Stimulated activated CD4-positive, alpha-beta T cell treated with anti-CD3 and anti-CD28 coated beads, TNF-alpha, amount 100 ng/mL, for 48 hours (primary cell): ENCODE measurements at places on chromosomes 7 and 10.

DNA sequence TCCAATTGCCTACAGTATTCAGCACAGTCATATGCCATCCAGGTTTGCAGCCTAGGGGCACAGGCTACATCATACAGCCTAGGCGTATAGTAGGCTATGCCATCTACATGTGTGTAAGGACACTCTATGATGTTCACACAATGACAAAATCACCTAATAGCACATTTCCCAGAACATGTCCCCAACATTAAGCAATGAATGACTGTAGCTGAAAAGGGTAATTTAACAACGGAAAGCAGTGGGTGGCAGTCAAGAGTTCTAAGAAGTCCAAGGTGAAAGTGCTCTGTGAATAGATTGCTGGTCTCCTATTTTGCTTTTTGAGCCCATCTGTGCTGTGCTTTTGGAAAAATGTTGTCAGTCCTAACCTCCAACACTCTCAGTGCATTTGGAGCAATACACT is 162.6 kb downstream of the KLF6 start:
- no peak for DNase-seq

DNA sequence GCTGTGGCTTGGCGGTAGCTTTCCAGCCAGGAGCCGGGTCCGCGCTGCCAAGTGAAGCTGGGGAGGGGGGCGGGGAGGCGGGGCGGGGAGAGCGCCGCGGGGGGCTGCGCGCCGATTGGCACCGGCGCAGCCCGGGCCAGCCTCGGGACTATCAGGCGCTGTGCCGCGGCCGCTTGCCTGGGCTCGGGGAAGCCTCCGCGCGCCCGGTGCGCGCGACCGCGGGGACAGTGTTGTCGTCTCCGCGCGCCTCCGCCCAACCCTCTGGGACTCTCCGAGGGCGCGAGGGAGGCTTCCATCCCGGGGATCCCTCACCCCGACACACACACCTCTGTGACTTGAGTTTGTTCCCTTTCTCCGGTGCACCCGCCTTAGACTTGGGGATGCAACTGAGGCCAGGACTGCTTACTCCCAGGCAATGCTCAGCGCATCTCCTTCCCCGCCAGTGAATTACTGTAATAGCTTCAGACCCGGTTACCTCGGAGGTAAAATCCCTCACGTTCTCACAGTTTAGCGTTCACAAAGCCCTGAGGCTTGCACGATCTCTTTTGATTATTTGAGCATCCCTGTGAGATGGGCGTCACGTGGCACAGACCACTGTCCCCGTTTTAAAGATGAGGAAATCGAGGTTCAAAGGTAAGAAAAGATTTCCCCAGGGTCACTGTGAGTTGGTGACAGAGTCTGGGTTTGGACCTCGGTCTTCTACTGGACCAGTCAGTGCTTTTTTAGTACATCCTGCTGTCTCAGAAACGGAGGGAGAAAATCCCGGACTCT is at the start of gene NKX1-2:
Gene NKX1-2, minus strand, starts transcription at position 24 of the 771 bp plus-strand sequence. CDS start 92 bp downstream, outside the sequence.
- no peak for DNase-seq

DNA sequence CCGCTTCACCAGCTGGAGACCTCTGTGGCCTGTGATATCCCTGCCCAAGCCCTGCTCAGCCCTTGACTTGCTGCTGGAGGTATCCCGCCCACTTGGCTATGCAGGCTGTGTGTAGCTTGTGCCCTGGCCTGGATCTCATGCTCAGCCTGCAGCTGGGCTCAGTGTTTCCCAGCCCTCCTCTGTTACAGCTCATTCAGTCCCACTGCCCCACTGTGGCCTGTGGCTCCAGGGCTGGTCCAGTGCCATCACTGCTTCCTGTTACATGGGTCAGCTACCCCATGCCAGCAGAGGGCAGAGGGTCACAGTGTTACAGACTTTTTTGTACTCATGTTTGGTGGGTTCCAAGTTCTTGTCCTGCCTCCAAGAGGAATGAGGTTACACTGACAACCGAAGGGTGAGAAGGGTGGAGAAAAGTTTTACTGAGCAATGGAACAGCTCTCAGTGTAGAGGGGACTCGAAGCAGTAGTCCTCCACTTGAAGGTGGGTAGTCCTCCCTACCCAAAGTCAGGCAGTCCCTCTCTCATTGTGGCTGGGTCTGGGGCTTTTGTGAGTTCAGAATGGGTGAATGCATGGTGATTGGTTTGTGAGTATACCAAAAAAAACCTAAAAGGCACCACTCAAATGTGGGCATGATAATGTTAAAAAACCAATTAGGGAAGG is 100.4 kb downstream of the ANKRD7 start:
- DNase-seq: no peak

DNA sequence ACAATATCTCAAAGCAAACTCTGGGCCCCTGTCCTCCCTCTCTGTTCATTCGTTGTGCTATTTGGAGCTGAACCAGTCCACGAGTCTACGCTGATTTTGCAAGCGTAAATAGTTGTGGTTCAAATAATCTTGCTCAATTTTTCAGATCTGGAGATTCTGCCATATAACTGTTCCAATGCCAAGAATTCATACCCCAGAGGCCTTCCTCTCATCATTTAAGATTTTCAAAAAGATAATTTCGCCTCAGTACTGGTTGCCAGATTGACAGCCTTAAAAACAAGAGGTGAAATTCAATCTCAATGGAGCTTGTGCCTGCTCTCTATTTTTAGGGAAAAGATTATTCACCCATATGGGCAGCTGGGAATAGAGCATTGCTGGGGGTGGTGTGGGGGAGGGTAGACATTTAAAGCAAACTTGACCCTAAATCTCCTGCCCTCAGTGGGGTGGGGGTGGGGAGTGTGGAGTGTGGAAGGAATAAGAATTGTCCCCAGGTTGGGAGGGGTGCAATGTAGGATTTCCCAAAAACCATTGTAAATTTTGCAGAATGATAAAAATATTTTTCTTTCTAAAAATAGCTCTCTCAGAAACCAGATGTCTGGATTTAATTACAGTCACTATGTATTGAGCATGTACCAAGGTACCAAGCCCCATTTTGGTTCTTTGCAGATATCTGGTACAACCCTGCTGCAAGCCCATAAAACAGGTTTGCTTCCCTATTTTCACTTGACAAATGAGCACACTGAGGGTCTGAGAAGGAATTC is 104.7 kb upstream of the EEPD1 start:
- DNase-seq: no peak

DNA sequence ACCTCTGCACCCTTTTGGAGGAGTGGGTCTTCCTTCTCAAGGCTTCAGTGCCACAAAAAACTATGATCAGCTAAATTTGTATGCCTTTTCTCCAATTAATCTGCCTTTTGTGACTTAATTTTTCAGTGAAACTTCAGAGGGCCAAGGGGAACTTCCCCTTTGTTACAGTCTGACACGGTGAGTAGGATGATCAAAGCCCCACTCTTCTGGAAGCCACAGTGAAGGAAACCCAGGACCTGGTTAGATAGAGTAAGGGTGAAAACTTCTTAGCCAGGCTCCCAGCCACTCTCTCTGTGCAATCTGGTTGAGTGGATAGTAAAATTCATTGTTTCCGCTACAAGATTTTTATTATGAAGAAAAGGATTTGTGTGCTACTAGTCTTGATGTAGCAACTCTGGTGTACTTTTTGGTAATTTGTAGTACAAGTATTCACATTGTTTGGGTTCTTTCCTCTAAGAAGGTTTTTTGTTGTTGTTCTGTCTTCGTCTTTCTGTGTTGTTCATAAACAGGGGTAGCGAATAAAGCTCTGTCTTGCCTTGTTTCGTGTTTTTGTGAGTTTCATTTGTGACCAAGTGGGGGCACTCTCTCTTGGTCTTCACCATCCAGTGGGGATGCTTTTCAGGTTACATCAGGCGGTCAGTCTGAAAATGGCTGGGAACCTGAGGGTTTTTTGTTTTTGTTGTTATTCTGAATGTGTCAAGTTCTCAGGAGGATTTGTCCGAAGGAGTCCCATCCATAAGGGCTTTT is 268.5 kb upstream of the NPSR1 start:
- no peak for DNase-seq

GRCh38 chr10:116785282-116785681 is 42.9 kb upstream of the HSPA12A start:
- no peak for DNase-seq

DNA sequence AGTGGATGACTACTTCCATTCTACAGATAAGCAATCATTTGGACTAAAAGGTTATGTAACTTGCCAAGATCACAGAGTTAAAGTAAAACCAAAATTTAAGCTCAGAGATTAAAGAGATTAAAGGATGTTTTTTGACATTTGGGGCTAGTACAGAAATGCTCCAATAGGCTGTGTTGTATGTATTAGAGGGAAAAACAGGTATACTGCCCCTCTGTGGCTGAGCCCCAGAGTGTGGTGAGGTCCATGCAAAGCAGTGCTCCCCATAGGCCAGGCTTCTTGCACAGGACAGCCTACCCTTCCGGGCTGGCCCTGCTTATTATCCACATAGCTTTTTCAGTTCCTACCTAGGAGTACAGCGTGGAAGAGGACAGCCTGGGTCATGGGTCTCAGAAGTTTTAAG is 322.8 kb downstream of the POM121L12 start:
- no peak for DNase-seq

- no peak for DNase-seq
These were observed 67.8 kb downstream of the NAMPT start for GRCh38 chr7:106216923-106217542.

GRCh38 chr7:102270178-102270887 is 16.3 kb upstream of the SH2B2 start:
- DNase-seq: no peak

DNA sequence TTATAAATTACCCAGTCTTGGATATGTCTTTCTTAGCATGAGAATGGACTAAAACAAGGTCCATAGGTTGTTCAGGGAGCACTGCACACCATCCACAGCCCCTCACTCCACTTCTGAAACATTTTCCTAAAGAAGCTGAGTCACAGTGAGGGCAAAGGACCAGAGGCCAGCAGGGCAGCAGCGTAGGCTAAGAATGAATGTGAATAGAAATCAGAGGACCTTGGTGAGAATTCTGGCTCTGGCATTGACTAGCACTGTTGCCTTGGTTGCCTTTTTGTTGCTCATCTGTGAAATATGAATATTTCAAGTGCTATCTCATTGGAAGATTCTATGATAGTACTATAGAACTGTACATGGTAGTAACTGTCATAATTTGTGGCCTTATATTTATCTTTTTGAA is 41.7 kb upstream of the TOMM7 start:
- no peak for DNase-seq

DNA sequence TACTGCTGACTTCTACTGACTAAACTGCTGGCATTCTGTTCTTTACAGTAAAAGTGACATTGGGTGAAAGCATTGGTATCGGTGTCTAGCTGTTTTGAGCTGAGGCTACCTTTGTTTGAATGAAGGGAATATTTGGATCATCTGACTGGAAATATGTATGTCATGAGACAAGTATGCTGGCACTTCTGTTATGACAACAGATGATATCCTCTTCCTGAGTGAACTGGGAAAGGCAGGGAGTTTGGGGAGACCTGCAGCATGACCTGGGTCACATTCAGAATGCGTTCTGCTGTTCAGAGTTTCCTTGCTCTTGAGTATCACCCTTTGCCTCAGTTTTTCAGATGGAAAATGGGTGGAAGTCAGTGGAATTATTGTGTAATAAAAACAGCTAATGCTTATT is 81.8 kb downstream of the PLCE1 start:
- DNase-seq: no peak

DNA sequence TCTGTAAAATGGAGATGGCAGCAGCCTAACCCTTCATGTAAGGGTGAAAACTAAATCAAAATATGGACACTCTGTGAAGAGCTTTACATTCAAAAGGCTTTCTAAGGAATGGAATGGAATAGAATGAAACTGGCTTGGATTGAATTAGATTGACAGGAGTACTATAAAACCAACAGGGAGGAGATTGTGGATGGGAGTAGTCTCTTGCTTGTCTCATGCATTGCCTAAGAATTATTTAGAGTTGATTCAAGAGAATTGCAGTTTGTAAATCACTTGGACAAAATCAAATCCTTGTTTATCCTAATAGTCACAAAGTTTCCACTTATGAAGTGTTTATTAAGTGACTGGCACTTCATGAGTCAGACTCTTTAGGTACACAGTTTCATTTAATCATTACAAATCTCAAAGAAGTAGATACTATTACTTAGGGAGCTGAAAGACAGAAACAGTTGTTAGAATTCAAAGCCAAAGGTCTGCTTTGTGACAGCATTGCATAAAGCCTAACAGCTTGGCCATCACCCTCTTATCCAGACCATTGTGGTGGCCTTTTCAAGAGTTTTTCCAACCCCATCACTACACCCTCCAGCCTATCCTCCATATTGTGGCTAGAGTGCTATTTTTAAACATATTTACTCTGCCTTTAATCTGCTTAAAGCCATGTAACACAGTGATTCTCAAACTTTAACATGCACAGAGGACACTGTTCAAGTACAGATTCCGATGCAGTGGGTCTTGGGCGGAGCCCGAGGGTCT is 91.9 kb upstream of the GHITM start:
- no peak for DNase-seq

- no peak for DNase-seq
These were observed 6.0 kb downstream of the SEC23IP start for GRCh38 chr10:119898577-119898976.

DNA sequence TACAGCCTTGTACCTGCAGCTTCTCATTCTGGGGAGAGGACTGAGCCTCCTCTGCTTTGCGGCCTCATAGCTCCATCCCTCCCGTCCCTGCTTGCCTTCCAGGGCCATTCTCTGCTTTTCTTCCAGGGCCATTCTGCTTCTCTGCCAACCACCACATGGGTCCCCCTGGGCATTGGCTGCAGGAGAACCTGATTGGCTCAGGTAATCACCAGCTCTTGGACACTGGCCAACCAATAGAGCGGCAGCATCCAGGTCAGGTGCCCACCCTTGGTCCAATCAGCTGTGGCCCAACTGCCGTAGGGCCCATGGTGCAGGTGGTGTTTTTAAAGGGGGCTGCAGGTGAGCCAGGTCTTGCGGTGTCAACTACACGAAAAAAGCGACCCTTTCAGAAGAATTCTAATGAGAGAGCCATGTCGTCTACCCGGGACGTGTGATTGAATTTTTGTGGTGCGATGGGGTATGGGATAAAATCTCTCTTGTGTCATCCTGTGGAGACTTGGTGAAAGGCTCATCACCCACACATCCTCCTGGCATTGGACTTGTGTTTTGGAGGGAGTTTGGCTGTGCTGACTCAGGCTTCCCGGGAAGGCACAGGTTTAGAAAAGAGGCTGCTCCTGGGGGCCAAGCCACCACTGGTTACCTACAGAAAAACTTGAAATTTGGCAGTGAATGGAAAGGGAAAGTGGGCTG is 46.0 kb upstream of the PODXL start:
- DNase-seq: no peak

DNA sequence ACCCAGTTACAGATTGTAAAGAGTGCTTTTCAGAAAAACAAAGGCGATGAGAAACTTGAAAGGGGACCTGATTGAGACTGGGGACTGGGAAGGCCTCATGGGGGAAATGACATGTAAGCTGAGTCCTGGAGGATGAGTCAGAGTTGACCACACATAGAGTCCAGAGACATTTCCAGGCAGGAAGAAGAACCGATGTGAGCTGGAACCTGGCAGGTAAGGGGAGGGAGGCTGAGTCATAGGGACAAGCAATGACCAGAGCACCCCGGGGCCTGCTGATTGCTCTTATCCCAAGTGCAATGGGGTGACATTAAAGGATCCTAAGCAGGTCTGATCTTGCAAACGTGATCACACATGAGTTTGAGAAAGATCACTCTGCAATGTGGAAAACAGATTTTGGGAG is 11.7 kb downstream of the TLL2 start:
- no peak for DNase-seq
